Glutamatergic neuron (in vitro differentiated cells): ENCODE measurements at places on chromosomes 2 and 18. TPM values are rescaled to one million over a fixed set of nuclear protein-coding genes. Genes with fewer than 3 reads are reported as not detected.

ANO7 gene
- total RNA-seq: 2.6 TPM

DNA sequence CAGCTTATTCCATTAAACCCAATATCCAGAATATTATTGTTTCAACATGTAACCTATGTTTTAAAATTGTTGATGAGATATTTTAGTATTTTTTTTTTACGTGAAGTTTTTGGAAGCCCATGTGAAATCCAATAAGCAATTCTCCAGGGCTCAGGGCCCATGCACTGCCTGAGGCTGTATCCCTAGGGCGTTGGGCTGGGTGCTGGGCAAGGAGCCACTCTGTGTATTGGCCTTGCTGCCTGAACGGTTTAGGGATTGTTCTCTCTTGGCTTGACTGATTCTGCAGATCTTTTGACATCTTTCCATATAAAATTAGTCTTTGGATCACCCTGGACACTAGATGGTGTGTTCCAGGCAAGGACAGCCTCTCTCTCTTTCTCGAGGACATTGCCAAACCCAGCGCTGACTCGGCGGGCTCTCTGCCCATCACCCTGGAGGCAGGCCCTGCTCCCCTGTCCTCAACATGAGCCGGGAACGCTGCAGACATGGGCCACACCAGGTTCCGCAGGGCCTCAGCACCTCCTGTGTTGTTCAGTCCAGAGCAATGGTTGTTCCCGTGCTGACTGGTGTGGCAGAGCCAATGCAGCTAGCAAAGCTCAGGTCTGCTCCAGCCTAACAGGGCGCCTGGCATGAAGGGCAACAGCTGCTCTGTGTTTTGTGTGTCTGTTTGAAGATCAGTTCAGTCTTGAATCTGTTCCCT, 163.0 kb downstream of the SEPTIN10 start:
- DNase-seq: no peak

DNA sequence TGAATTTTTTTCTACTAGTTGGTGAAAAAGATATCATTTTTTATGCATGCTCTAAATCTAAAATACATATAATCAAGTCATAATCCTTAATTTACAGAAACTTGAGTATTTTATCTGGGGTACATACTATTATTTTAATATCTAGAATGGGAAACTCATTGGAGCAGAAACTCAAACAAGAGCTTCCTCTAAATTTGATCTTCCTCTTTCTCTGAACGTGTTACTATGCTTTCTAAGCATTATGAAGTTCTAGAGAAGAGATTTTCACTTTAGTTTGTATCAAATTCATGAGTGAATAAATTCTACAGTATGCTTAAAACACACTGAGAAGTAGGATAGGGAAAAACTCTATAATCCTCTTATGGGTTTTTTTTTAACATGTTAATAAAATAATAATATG, 20.6 kb upstream of the SLC38A11 start:
- DNase-seq: no peak

DNA sequence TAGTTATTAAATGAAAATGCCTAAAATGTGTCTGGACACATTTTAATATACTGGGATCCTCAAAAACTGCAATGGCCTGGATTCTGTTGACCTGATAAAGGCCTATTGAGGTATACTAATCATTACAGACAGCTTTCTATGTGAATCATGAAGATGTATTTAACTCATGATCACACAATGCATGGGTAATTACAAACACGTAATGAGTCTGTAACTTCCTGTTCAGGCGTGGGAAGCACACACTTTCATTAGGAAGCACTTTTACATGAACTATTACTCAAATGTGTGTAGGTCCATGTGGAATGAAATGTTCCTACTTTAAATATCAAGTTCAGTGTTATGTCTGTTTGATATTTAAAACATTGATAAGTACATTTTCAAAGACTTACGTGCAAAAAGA, 108.7 kb downstream of the NCKAP5 start:
- no peak for DNase-seq

- DNase-seq: no peak
These were observed 610.5 kb upstream of the FANCL start for GRCh38 chr2:58851598-58851997.

UGT1A6 gene
- total RNA-seq: not detected

DNA sequence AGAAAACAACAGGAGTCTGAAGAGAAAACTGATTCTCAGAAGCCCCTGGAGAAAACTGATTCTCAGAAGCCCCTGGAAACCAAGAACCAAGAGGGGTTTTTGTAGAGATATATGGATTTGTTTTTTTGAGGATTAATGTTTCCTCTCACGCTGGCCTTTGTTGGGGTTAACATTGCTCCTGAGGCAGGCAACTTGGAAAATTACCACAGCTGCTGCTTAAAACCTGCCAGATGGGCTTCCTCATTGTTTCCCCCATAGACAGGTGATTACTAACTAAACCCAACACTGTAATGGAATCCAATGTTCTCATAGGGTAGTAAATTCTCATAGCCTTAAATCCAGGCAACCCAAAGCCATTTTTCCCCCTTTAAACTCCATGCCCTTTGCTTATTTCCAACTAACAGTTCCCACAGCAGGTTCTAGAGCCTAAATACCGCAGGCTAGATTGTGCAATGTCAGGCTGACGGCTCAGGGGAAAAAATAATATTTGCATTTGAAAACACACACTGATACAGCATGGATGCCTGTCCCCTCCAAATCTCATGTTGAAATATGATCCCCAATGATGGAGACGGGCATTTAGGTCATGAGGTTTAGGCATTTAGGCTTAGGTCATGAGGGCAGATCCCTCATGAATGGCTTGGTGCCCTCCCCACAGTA, 272.3 kb upstream of the PKDCC start:
- no peak for DNase-seq

GRCh38 chr2:197372592-197372991, 62.0 kb upstream of the ANKRD44 start:
- DNase-seq: no peak

GALNT5 gene
- total RNA-seq: 0.10 TPM

BMP10 gene
- total RNA-seq: not detected

DNA sequence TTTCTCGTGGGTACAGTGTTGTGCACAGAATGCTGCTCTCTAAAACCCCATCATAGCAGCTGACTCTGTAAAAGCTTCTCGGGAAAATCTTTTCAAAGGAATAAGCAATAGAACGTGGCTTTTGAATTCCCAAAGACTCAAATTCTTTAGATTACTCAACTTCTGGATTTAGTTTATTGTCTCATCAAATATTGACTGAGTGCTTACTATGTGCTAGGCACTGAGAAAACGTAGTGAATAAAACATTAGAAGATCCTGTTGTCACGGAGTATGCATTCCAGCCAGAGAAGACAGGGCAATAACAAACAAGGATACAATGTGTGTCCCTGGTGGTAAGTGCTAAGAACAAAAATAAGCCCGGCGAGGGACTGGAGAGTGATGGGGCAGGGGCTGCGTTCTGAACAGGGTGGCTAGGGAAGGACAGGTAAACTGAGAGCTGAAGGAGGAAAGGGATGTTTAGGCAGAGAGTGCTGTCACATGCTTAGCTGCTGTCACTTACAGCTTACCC, 178.2 kb upstream of the SIX3 start:
- DNase-seq: no peak

TMEM200C gene
- 13.8 TPM for total RNA-seq

DNA sequence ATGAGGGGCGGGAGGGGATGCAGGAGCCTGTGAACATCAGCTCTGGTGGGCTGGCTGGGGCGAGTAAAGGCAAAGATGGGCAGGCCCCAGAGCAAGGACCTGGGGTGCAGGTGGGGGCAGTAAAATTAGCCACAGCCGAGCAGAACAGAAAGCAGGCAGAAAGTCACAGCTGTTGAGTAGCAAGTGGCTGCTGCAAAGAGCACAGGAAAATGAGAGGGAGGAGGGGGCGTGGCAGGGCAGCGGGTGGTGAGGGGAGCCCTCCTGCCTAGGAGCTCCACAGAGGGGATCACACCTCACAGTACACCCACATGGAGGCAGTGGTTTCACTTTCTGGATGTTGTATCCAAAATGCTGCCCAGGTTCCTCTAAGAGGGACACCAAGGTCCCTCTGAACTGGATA, 79.6 kb downstream of the LBH start:
- DNase-seq: no peak

DNA sequence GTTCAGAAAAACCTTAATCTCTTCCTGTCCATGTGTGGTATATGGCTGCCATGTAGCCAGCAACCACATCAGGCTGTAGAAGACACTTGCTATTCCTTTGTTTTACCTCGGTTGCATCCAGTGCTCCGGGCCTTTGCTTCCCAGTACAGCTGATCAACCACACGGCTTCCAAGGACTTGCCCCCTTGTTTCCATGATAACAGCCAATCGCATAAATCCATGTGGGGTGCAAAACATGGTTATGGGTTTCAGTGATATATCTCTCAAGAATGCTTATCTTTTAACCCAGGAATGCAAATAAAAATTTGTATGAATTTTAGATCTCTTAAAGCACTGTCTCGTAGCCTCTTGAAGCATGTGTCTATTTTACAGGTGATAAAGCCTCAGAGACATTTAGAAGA, 118.3 kb downstream of the MGAT5 start:
- no peak for DNase-seq

DNA sequence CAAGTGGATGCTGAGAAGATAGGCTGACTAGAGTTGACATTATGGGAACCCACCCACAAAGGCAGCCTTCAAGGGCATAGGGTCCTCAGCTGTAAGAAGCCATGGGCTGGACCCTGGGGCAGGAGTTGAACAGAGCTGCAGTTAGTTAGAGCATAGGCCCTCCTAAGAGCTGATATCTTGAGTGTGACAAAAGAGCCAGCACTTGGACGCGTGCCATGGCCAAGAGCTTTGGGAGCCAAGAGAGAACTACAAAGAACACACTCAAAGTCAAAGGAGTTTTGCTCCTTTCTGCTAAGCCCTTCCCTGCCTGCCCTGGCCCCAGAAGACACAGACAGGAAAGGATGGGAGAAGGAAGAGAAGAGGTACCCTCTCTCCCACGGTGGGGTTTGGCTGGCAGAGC, 29.9 kb upstream of the AGAP1 start:
- DNase-seq: no peak

IMP4 gene
- total RNA-seq: 48.3 TPM

DNA sequence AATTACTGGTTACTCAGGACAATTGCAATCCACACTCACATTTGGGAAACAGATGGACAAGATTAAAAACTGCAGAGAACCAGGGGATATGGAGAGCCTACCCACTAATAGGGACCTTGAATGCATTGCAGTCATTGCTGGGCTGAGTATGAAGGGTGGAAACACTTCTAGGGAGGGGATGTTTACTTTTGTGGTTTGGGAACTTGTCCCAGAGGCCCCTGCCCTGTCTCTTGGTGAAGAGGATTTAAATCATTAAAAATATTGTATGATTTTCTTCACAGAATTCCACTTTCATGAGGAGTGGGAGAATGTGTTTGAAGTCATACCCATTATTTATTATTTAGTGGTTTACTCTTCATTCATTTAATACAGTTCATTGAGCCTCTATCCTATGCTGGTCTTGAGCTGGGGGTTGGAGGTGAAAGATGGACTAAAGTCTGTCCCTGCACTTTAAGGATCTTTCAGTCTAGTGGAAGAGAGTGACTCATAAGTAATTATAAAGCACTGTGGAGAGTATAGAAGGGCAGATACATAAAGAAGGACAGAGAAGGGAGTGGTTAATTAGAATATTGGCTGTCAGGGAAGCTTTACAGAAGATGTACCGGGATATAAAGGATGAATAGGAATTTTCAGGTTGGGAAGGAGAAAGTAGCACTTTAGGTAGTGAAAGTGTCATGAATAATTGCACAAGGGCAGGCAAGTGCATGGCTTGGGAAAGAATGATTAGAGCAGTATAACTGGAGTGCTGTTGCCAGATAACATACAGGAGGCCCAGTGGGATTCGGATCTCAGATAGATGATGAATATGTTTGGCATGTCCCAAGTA, 313.4 kb downstream of the LPIN1 start:
- DNase-seq: no peak

TMEM214 gene
- total RNA-seq: 35.8 TPM

DNA sequence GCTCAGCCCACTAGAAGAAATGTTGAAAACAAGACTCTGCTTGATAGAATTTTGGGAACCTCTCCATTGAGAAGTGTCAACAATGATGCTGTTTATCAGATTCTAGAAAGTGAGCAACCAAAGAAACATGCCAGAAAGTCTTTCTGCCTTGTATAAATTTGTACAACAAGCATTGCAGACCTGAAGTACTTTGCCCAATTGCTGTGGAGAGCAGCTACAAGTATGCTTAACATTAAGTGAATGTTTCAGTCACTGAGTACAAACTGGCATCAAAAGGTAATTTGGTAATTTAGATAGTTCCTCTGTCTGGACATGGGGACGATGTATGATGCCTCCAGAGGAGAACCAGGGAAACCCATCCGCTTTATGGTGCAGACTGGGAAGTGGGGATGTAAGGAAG, 33.4 kb upstream of the SKA1 start:
- no peak for DNase-seq

DNA sequence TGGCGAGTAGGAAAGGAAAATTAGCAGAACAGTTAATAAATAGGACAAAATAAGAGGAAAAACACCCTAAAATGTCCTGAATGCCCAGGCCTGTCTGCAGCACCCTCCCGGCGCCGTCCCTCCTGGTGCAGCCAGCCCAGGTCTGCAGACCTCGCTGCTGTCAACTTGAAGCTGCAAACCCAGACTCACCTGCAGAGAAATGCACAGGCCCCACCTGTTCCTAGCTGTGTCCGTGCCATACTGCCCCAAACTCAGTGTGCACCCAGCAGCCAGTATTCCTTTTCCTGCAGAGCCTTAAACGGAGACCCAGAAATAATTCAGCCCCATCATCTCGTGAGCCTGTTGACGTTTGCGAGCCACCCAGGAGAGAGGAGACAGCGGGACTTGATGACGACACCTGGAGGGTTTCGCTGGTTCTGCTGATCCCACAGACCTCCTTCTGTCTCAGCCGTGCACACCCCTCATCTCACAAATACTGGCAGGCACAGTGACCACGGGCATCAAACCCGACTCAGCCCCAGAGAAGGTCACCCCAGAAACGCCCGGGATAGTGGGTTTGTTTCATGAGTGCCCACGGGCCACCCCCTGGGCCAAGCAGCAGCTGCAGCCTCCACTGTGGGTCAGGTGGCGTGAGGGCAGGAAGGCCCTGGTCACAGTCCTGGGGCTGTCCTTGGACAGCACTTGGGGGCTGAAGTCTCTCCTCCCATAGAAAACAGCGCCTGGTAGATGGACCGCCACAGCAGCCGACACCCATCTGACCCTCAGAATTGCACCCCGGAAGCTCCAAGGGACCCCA, 239.5 kb upstream of the SALL3 start:
- no peak for DNase-seq

DNA sequence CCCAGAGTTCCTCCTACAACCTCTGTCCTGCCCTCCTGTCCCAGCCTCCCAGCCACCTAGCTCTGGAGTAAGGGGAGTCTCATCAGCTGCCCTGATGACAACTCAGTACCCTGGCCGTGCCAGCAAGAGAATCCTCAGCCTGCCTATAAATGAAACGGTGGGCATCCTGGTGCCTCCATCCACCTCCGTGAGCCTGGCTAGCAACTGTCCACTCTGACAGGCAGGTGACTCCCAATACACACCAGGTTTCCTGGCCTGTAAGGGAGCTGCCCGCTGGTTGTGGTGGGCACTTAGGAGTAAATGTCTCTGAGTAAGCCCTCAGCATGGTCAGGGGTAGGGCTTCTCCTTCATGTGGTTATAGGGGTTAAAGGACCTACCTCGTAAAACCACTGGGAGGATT, 81.5 kb downstream of the XDH start:
- no peak for DNase-seq

GPR39 gene
- total RNA-seq: 1.0 TPM

PID1 gene
- total RNA-seq: 5.3 TPM
